Left renal pelvis (tissue), 4 donors: ENCODE measurements at places on chromosomes 13 and 19. TPM values are rescaled to one million over a fixed set of nuclear protein-coding genes. Genes with fewer than 3 reads are reported as not detected.

DNA sequence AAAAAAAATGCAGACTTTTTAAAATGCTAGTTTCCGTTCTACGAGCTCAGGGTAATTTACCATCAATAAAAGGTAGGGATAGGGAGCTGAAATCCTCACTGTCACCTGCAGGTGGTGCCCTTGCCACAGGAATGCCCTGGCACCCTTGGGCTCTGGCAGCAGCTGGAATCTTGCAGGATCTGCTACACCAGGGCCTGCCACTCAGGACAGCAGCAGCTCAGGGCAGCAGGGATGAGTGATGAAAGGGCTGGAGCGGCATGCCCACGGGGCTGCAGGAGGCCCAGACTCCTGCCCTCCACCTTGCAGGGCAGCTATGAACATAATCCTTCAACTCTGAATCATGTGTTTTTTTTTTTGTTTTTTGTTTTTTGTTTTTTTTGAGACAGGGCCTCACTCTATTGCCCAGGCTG is 54.0 kb downstream of the GNG7 start:
- no peak for DNase-seq

DNA sequence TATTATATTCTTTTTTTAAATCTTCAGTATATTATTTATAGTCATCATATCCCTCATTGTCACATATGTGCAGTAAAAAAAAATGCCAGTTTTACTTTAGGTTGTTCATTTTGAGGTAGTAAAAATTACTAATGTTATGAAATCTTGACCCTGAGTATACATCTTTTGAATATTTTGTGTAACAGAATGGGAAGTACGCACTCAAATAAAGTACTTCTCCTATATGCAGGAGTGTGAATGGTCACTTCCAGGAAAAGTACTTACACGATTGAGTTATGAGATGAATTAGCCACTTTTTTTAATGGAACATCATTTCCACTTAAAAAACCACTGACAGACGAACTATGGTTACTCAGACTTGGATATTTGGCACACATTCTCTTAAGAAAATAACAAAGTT is 58.5 kb downstream of the C13orf42 start:
- no peak for DNase-seq

GRCh38 chr19:53432088-53432661 is 391 bp downstream of the ZNF761 start:
- no peak for DNase-seq

- DNase-seq = no peak
Observed at GRCh38 chr19:495402-496111, 729 bp upstream of the MADCAM1 start.

DNA sequence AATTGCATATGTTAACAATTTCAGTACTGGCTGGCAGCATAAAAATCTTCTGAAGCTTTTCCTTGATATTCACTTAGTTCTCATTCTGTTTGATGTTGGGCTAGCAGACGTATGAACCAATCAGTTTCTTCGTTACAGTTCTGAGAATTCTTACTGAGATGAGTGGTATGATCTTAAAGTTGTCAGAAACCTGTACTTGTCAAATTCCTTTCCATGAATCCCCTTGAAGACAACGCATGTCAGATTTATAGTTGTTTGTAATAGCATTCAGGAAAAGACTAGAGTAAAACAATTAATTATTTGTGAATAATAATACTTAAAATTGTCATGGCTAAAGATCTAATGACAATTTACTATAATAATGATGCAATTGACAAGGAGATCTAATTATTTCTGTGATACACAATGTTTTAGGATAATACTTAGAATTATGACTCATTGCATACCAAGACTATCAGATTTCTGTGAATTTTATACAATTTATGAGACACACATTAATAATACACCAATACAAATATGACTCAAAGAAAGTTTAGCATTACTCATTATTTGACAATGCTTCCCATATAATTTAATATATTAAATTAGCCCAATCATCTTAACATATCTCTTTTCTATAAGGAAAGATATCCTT is 447.2 kb downstream of the RFC3 start:
- DNase-seq = no peak

DNA sequence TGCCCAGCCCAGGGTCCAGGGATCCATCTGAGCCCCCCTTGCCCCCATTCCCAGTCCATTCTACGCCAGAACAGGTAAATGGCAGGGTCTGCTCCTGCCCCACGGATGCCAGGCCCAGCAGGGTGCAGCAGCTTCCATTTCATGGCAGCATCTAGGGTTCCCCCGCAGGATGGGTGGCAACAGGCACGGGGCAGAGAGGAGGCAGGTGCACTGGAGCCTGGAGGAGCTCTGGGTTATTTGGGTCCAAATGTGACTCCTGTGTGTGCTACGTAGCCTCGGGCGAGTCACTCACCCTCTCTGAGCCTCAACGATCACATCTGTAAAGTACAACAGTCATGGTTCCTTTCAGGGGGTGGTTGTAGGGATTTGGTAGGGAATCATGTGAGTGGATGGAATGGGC is 27.4 kb downstream of the IL12RB1 start:
- DNase-seq = no peak

DNA sequence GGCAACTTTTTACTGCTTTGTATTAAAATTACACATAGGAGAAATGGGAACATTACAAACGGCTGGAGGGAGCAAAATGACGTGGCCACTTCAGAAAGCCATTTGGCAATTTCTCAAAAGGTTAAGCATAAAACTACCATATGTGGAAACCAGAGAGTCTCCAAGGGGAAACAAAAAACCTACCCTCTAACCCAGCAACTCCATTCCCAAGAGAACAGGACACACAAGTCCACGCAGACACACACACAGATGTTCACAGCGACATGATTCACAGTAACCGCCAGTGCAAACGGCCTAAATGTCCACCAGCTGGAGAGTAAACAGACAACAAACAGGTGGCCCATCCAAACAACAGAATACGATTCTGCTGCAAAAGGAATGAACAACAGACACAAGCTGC is 37.2 kb downstream of the STK24 start:
- no peak for DNase-seq

GRCh38 chr13:70237131-70237530 is 128.9 kb upstream of the KLHL1 start:
- DNase-seq = no peak

GRCh38 chr19:55041627-55042343 is 3.7 kb upstream of the GP6 start:
- no peak for DNase-seq

DNA sequence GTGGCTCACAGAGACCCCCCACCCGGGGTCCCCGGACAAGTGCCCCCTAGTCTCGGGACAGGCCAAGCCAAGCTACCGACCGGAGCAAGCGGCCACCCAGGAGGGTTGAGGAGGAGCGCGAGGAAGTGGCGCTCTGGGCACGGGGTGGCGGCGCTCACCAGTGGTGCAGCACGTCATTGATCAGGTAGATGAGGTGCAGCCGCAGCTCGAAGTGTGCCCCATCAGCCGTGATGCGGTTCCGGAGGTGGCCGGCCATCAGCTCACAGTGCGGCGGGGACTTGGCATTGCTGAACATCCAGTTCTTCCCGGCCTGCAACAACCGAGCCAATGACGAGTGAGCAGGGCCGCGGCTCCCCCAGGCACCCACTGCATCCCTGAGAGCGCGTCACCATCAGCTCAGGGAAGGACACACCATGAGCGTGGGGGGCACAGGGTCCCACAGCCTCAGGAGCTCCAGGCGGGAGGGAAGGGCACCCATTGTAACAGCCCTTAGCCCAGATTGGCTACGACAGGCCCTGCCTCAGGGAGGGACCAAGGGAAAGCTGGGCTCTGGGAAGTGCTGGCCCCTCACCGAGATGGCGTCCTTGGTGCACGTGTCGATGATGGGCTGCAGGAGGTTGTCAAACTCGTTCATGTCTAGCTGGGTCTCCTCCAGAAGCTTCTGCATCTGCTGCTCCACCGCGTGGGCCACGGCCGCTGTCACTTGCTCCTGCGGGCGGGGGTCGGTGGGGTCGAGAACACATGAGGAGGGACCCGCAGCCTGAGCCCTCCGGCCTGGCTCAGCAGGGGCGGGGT is 9.6 kb downstream of the CHERP start:
- DNase-seq = no peak

GRCh38 chr13:78398743-78399410 is 204.5 kb downstream of the POU4F1 start:
- DNase-seq = no peak

DNA sequence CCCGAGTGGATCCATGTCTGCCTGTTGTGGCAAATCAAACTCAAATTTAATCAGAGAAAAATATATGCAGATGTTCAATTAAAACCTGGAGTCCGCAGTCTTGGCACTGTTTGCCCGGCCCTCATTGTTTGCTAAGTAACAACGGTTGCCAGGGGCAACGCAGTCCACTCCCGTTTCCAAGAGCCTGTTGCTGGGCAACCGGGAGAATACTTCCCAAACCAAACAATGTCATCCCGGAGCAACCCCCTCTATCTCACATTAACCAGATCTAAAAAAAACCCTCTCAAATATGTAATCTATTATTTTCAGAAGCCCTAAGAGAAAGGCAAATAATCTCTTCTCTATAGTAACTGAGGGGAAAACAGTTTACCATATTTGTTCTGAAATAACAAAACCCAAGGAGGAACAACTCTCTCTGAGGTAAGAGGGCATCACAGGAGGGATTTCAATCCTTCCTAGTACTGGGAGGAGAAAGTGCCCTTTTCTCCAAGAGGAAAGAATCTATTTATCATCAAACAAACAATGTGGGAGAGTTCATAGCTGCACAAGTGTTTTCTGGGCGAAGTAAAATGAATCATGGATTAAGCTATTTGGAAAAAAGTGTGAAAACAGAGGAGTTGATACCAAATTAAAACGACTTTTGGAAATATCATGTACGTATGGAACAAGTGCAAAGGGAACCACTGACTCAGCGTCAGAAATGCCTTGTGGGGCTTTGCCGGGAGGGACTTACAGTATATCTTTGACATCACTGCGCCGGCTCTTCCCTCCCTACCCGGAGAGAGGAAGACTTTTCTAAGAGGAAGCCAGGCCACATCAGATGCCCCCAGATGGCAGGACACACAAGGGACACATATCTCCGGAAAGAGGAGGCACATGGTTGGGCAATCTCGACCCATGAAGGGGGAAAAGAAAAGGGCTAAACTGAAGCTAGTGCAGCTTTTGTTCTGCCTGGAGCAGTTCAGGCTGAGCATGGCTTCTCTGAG is 43.3 kb downstream of the RFX2 start:
- DNase-seq = peak; percentile 78

DNA sequence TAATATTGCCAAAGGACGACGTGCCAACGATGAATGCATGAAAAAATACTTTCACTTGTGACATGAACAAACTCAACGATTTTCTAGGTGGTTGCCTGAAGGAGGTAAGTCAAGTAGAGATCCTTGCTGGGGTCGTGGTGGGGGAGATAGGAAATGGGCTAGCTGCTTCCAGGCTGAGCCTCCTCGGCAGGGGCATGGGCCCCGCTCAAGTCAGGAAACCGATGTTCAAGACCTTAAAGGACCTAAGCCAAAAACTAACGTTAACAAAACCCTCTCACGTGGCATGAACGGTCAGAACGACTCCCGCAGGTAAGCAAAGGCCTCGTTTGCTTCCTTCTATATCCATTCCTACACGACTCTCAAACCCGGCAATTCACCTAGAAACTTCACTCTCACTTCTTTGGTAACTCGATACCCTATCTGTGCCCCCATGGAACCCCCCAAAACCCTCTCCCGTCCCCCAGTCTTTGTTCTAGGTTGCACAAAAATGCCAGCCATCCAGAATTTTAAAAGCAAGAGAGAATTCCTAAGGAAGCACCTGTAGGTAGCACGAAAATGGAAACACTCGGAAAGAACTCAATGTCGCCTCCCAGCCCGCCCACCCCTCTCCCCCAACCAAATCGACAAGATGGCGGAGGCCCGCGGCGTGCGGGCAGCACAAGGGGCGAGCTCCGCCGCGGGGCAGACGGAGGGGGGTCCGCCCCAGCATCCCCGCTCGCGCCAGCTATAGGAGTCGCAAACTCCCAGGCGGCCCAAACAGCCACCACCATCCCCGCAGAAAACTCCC is 13.6 kb downstream of the ACP4 start:
- DNase-seq = no peak

- no peak for DNase-seq
Observed at GRCh38 chr13:76976490-76976889, 15.4 kb upstream of the CLN5 start.

- peak; percentile 72 for DNase-seq
Observed at GRCh38 chr19:40305403-40305802, 20.3 kb upstream of the AKT2 start.

DNA sequence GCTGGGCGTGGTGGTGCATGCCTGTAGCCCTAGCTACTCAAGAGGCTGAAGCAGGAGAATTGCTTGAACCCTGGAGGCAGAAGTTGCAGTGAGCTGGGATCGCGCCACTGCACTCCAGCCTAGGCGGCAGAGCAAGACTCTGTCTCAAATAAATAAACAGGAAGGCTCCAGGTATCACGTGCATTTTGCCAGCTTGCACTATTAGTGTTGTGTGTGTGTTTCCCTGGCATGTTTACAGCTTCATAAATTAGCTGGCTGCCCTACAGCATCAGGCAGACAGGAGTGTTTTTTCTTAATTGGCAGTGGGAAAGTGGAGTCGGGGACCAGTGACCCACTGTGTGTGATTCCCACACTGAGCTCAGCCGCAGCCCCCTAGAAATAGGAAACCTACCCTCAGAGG is 32.6 kb downstream of the SHISA2 start:
- DNase-seq = no peak

DNA sequence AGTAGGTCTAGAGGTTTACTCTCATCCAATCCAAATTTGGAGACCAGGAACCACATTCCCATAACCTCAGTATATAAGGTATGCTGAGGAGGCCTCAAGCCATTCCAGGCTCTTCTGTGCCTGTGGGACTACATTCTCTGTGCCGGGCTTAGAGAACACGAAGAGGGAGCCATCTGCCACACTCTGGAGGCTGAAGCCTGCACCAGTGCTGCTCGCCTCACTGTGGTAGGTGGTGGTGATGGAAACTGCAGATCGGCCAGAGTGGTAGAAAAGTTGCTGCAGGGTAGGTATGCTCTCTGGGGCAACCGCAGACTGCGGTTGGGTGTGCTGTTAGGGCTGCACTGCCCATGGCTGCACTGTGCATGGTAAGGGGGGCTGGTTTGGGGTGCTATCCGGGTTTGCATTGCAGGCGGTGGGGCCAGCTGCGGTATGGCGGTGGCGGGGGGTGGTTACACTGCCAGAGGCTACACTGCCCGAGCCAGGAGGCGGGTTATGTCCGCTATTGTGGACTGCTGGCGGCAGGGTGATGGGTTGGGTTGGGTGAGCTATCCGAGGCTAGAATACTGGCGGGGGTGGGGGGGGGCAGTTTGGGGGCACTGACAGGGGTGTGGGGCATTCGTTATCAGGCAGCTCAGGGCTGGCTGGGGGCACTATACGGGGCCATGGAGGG is 145.0 kb downstream of the TNFRSF19 start:
- DNase-seq = no peak

- DNase-seq = peak; percentile 67
Observed at GRCh38 chr19:13060964-13061927, 41.4 kb downstream of the LYL1 start.

- no peak for DNase-seq
Observed at GRCh38 chr13:45162821-45163220, 38.0 kb downstream of the KCTD4 start.

Gene BEST2
- polyA plus RNA-seq = not detected

Gene ZNF134
- 27.5 TPM for polyA plus RNA-seq

Gene TBXA2R
- 1.4 TPM for polyA plus RNA-seq

Gene TMEM272
- 0.47 TPM for polyA plus RNA-seq

Gene IGFL3
- polyA plus RNA-seq = not detected

Gene MCF2L
- 13.6 TPM for polyA plus RNA-seq
